Tibial nerve (tissue), 4 donors: ENCODE measurements at places on chromosomes 5 and 9.

GRCh38 chr5:156482818-156483217 lies 155.9 kb downstream of the SGCD start:
- DNase-seq, result no peak

- no peak for DNase-seq
Measured at GRCh38 chr5:77282337-77283027, 72.0 kb downstream of the PDE8B start.

GRCh38 chr9:83636813-83637212 lies 13.9 kb downstream of the IDNK start:
- DNase-seq, result no peak

DNA sequence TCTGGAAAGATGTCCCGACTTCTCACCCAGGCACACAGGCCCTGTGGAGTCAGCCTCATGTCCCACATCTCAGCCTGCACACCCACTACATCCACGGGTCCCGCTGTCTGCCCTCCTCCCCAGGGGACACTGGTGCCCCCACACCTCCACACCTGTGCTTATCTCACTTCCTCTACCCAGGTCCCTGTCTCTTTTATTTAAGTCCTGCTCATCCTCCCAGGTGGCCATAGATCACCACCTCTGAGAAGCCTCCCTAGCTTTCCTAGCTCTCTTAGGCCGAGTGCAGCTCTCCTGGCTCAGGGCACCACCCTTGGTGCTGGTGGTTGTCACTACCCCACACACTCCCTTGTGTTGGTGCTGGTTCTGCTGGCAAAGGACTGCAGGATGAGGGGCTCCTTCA lies 143.6 kb upstream of the PITX1 start:
- no peak for DNase-seq

DNA sequence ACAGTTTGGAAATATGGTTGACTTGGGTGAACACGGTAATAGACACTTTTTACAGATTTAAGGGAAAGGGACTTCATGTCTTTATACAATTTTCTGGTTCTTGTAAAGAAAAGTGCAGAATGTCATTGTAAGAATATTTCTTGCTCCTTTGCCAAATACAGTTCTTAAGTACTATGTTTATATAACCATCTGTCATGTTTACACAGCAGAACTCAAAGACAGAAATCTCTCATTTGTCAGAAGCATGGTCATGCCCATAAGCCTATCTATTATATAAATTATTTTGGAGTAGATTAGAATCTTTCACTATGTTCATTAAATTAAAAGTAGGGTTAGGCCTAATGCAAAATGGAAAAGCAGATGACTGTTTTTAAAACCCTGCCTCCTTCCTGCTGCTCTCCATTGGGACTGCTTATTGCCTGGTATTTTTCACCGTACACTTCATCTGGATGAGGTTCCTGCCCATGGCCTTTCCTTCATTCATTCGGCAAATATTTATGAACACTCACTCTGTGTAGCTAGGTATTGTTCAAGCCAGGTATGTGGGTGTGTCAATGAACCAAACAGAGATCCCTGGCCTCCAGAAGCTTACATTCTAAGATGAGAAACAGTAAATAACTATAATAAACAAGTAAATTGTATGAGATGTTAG lies 558.1 kb downstream of the NR2F1-AS1 start:
- DNase-seq, result no peak

DNA sequence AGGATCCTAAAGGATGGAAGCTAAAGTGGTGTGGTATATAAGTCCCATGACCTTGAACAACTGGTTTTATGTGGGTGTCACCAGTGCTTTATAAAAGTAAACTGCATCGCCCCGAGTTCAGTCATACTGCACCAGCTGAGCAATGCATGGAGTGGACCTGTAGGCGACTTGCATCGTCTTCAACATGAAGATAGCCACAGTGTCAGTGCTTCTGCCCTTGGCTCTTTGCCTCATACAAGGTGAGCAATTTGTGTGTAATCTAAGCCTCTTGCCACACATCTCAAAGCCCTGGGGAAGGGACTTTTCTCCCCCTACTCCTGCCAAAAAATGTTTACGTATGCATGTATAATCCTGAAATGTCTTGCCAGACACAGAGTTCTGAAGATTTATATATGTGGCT lies at the start of gene SPINK5:
Gene SPINK5, plus strand, starts transcription at position 120 of the 400 bp plus-strand sequence. Its CDS starts 65 bp downstream, at position 185.
- no peak for DNase-seq

DNA sequence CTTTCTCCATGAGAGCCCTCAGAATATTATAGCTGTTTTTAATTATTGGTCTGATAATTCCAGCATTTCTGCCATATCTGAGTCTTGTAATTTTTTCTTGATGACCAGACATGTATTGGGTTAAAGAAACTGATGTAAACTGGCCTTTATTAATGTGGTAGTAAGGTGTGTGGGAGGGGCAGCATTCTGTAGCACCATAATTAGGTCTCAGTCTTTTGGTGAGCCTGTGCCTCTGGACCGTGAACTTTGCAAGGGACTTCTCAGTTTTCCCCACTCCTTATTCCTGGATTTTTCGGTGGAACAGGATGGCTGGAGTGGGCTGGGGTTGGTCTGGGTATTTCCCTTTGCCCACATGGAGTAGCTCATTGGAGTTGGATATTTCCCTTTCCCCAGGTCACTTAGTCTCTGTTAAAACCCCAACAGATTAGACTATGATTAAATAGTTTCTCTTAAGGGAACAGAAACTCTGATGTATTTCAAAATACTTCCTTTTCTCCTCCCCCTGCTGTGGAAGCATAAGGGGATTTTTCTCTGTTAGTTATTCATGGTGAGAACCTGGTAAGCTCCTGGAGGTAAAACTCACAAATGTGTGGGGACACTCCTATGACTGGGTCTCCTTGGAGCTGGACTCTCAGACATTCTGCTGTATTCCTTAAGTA lies 52.4 kb downstream of the FSD1L start:
- no peak for DNase-seq

- DNase-seq, result no peak
Measured at GRCh38 chr5:110823571-110823970, 84.8 kb downstream of the SLC25A46 start.
